ENCODE measurements at places on chromosomes 12 and 14.

- no peak for DNase-seq
Observed at GRCh38 chr12:125744201-125744600, 679.0 kb downstream of the AACS start.

DNA sequence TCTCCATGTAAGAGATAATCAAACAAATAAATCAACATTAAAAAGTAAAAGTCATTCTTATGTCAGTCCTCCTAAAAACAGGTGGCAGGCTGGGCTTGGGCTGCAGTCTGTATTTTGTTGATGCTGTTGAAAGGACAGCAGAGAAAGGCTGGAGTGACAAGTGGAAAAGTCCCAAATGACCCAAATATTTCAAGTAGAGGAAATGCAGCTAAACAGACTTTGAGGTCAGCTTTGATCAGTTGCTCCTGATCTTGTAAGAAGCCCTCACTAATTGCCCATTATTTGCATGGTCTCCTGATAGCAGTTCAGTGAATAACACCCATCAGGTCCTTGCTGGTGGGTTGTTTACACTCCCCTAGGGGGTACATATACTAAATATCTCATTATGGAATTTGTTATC lies 24.9 kb downstream of the TBX3 start:
- DNase-seq: no peak

- DNase-seq: peak; percentile 85
Observed at GRCh38 chr12:32603858-32604257, 75.2 kb upstream of the DNM1L start.

GRCh38 chr12:57229634-57230380 lies at the start of gene SHMT2:
Gene SHMT2 (plus strand): TSS chr12:57229711. CDS start chr12:57229779, 68 bp downstream.
- peak; percentile 97 for DNase-seq

DNA sequence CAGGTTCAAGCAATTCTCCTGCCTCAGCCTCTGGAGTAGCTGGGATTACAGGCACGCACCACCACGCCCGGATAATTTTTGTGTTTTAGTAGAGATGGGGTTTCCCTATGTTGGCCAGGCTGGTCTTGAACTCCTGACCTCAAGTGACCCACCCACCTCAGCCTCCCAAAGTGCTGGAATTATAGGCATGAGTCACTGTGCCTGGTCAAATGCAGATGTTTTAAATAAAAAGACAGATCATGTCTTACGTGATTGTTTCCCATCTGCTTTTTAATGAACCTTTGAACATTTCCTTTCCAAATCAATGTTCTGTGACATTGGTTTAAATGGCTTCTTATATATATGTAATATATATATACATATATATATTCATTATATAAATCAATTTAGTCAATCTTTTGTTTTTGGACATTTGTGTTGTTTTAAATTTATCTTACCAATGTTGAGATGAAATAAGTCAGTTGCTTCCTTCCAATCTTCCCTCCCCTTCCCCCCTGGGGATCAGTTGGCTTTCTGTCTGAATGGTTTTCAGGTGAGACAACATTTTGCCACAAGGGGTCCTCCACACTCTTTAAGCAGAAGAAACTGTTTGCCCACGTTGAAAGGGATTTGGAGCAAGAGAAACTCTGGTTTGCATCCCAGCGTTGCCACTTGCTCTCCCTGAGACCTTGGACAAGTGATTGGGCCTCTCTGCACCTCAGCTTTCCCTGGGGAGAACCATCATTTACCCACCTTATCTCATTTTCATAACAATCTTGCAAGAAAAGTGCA lies 47.6 kb upstream of the RBM19 start:
- peak; percentile 1 for DNase-seq

DNA sequence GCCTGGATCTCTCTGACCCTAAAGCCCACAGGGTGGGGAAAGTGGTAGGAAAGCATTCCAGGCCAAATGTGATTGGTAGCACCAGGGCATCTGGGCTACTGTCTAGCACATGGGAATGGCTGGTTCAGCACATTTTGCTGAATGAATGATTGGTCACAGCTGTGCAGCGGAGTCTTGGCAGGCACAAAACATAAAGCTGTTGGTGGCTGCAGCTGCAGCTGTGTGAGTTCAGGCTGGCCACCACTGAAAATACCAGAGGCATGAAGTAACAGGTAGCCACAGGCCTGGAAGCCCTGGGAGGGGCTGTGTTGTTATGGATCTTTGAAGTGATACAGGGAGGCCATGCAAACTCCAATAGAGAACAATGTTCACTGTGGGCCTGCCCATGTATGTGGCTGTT lies 72.7 kb downstream of the MYRFL start:
- DNase-seq: no peak

DNA sequence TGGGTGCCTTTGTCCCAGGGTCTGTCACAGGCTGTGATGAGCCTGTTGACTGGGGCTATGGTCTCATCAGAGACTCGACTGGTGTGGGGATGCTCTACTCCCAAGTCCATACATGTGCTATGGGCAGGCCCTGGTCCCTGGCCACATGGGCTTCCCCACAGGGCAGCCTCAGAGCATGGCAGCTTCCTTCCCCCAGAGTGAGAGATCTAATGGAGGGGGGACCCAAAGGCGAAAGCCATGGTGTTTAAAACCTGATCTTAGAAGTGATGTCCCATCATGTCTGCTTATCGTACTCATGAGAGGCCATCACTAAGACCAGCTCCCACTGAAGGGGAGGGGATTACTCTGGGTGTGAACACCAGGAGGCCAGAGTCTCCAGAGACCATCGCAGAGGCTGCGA lies 279.0 kb upstream of the RTL1 start:
- no peak for DNase-seq

- no peak for DNase-seq
Observed at GRCh38 chr12:11810206-11810545, 160.7 kb downstream of the ETV6 start.

DNA sequence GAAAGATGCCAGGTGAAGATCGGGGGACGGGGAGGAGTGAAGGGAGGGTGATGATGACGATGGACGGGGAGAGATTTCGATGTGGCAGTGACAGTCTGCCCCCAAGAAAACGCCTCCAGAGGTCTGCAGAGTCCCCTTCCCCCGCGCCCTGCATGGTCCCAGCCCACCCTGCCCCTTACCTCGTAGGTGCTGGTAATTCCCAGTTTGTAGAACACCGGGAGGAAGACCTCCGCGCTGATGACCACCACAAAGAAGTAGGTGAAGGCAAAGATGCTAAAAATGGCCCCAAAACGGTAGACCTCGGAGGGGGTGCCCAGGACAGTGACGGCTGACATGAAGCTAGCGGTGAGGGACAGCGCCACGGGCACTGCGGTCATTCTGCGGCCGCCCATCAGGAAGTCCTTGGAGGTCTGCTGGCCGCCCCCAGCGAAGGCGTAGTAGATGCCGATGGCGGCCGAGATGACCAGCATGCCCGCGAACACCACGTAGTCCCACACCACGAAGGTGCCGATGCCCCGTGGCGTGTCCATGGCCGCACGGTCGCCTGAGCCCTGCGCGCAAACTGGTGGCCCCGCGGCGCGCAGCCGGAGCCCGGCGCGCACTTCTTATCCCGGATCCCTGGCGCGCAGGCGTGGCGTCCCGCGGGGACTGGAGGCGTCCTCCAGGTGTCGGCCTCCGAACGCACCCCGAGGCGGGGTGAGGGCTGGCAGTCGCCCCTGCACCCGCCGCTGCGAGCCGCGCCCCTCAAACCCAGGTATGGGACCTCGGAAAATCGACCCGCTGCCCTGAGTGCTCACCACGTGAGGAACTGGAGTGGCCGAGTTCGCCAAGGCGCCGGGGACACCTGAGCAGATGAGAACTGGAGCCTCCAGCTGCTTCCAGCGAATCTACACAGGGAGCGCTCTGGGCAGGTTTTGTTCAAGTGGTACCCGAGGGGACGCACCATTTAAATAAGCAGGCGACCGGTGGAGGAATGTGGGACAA lies at the start of gene SLC5A8:
Gene SLC5A8, minus strand, starts transcription at position 920 of the 984 bp plus-strand sequence. Its CDS starts 390 bp downstream, at position 530.
- DNase-seq: no peak

- DNase-seq: no peak
Observed at GRCh38 chr14:44372807-44373489, 134.1 kb downstream of the FSCB start.

All from activated CD4-positive, alpha-beta T cell treated with anti-CD3 and anti-CD28 coated beads, Interleukin-2, Interleukin-6, amounts not matched to agents 100 ng/mL and 50 ng/mL, durations not matched to agents 16 hours and 8 hours (primary cell).